ENCODE measurements at places on chromosomes 2 and 18.
A peak's percentile ranks its signal among the peaks of the same experiment; 100 is the strongest.

- DNase-seq: no peak
Measured at GRCh38 chr2:128260239-128261138, 58.2 kb downstream of the HS6ST1 start.

GRCh38 chr2:221334481-221335218 lies 237.5 kb downstream of the EPHA4 start:
- DNase-seq: no peak

DNA sequence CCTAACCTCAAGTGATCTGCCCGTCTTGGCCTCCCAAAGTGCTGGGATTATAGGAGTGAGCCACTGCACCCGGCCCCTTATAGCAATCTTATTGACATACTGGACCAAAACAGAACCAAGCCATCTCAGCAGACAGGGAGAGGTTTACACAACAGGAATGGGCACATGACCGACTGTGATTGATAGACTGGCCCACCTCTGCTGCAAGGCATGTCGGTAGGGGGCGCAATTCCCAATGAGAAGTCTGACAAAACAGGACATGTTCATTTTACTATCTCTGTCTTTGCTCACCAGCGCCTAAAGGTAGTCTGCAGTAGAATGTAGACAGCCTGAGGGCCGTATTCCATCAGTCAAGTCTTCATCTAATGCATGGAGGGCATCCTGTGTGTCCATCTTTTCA lies 2.0 kb downstream of the LYPD6B start:
- DNase-seq: peak; percentile 40

DNA sequence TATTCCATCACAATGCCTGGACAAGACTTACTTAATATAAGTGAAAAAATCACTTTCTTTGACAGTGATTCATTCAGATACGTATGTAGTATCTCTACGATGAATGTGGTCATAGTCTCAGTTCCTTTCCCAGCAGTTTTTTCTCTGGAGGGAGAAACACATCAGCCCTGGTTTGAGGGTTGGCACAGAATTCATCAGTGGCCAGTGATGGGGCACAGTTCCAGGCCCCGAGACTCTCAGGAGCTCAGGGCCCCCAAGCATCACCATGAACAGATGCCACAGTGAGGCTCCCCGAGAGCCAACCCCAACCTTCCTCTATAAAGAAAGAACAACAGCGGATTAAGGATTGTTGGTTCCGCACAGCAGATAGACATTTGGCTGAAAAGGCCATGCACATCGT lies 12.5 kb downstream of the PRKAG3 start:
- no peak for DNase-seq

- DNase-seq: no peak
Measured at GRCh38 chr2:62844311-62845090, 139.0 kb downstream of the EHBP1 start.

- no peak for DNase-seq
Measured at GRCh38 chr18:69209761-69210160, 190.9 kb upstream of the DOK6 start.

DNA sequence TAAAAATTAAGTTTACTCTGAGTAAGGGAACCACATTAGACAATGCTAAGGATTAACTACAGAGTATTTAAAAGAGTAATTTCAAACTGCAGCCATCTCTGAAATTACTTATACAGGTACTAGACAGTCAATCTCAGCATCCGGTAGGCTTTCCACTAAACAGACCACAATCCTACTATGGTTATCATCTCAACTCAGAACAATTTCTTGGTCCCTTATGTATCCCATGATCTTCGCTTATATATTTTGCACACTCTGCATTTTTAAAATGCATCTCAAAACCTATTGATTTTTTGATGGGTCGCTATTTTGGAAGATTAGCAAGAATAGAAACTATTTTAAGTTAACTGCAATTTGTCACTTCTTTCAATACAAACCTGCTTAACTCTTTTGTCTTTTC lies 1.4 kb downstream of the PPP4R1 start:
- DNase-seq: no peak

DNA sequence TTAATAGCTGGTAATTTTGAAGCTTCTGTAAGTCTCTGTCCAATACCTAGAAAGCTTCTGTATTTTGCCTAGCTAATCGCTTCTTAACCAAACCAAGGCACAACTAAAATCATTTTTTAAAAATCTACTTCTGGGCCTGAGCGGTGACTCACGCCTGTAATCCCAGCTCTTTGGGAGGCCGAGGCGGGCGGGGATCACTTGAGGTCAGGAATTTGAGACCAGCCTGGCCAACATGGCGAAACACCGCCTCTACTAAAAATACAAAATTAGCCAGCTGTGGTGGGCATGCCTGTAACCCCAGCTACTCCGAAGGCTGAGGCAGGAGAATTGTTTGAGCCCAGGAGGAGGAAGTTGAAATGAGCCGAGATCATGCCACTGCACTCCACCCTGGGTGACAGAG lies 148.6 kb upstream of the FIGN start:
- no peak for DNase-seq

- no peak for DNase-seq
Measured at GRCh38 chr2:41965909-41966295, 81.9 kb upstream of the PKDCC start.
